ENCODE measurements at places on chromosomes 7 and 10.
A peak's percentile ranks its signal among the peaks of the same experiment; 100 is the strongest.

GRCh38 chr7:44077681-44078091 is 4.6 kb downstream of the POLM start:
- DNase-seq = no peak

DNA sequence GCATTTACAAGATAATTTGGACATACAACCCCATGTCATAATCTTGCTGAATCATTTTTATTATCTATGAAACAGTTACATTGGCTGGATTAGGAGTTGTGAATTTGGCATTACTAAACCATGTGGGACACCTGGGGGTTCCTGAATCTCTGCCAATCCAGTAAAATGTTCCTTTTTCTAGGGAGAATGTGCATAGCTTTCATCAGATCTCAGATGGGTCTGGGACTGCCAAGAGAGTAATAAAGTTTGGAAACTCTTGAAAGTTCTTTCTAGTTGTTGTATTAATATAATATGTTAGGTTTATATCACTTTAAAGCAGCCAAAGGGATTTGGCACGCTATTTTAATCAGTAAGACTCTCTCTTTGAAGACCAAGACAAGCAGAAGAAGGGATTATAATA is 62.7 kb downstream of the SEMA3E start:
- no peak for DNase-seq

GRCh38 chr10:1529806-1530413 is 207.4 kb downstream of the ADARB2 start:
- DNase-seq = no peak

DNA sequence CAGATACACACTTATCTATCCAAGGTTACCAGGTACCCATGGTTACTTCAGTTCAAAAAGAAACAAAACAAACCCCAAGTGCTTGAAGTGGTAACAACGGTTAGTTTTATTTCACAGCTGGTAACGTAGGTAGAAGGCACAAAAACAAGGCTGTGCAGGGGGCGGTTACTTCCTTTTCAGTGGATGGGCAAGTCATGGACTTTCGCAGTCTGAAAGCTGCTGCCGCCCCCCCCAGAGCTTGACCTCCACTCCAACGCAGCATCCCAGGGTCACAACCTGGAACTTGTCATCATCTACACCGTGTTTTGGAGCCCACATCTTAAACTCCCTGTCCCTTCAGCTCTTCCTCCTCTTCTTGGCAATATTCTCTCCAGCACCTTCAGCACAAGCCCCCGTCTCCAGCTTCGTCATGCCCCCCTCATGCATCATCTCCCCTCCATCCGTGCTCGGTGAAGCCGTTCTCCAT is 181.2 kb upstream of the ITGB1 start:
- DNase-seq = no peak

DNA sequence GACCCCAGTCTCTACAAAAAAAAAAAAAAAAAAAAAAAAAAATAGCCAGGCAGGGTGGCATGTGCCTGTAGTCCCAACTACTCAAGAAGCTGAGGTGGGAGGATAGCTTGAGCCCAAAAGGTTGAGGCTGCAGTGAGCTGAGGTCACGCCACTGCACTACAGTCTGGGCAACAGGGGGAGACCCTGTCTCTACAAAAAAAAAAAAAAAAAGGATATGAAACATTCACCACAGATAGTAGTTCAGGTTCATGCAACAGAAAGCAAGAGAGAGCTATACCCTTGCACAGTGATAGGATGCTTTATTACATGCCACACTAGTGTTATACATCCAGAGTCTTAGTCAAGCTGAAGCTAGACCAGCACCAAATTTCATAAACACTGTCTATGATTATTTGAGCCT is 148.4 kb upstream of the KAT6B start:
- no peak for DNase-seq

- no peak for DNase-seq
These were observed 5.0 kb upstream of the TNS3 start for GRCh38 chr7:47586925-47587324.

DNA sequence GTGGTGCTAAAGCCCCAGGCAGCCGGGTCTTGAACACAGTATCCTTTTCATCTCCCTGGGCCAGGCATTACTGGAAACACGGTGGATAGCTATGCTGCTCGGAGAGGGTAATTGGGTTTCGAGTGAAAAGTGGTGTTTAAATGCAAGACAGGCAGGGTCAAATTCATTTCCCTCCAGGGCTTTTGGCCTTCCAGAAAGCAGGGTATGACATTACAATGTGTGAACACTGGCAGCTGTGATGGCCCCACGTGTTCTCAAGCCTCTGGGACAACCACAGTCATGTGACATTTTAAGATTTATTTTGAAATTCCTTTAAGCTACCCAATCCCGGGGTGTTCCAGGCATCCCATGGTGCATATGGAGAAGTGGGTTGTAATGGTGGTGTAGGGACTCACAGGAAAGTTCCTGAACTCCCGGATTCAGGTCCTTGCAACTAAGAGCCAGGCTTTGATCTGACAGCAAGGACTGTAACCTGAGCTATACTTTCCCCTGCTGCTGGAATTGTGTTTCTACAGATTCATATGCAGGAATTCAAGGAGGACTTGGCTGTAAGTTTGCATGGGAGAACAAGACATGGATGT is 46.8 kb downstream of the INSYN2A start:
- DNase-seq = peak; percentile 16

DNA sequence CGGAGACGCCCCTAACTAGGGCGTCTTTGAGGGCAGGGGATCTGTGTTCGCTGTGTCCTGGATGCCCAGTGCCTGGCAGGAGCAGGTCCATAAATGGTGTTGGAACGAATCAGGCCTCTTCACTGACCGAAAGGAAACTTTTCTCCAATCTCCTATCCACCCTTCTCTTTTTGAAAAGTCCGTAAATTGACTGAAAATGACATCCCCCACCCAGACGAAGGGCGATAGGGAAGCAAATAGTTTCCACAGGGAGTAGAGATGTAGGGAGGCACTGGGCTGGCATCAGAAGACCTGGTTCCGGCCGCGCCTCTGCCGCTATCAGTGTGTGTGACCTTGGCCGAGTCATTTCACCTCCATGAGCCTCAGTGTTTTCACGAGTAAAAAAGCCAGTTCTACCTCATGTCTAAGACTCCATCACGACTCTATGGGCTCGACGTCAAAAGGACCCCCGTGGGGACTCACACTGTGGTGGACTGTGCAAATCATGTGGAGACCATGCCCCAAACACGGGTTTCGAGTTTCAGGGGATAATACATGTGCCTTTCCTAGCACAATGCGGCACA is 497 bp upstream of the RAB11FIP2 start:
- DNase-seq = no peak

GRCh38 chr7:90621747-90622140 is 25.6 kb downstream of the CDK14 start:
- DNase-seq = no peak

- no peak for DNase-seq
These were observed 119.6 kb downstream of the KLF6 start for GRCh38 chr10:3665316-3665908.

- DNase-seq = no peak
These were observed 788 bp downstream of the AKAP9 start for GRCh38 chr7:91941450-91941849.

DNA sequence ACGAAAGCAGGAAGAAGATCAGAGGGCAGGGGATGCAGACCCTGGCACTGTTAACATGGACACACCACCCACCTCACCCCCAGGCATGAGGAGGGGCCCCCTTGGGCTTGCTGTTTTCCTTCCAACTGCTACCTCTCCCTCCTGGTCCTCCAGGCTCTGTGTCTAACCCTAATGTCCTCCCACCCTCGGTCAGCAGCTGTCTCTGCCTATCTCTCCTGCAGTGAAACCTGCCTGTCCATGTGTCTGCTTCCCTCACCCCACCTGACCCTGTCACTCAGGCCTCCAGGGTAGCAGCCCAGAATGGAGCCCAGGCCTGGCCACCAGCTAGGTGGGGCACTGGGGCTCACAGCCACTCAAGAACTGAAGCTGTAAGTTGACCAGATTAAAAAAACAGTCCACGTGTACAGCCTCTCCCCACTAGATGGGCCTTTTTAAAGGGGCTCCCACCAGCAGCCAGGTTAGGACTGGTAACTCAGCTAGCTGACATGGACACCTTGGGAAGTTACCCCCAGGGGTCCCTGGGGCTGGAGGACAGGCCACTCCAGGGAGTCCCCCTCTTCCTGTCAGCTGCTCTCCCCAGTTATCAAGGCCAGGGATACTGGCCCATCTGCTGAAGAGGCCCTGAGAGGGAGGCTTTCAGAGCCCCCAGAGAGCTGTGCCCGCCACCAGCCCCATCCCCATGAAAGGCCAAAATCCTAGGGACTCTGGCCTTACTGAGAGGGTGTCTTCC is 1.5 kb downstream of the SMARCD3 start:
- no peak for DNase-seq

DNA sequence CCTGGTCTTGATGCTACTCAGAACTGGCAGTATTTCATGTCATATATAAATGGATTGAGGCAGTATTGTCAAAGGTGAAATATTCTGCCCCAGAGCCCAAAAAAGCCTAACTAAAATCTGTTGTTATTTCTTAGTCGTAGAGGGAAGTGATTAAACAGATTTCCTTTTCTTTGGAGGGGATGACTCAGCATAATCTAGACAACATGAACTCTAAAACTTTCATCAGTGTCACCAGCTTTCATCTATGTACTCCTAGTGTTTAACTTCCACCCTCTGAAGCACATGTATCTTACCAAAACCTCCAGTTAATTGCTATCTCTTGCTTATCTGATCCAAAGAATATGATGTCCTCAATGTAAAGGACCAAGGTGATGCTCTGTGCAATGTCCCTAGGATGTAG is 97.1 kb upstream of the ARID5B start:
- no peak for DNase-seq

DNA sequence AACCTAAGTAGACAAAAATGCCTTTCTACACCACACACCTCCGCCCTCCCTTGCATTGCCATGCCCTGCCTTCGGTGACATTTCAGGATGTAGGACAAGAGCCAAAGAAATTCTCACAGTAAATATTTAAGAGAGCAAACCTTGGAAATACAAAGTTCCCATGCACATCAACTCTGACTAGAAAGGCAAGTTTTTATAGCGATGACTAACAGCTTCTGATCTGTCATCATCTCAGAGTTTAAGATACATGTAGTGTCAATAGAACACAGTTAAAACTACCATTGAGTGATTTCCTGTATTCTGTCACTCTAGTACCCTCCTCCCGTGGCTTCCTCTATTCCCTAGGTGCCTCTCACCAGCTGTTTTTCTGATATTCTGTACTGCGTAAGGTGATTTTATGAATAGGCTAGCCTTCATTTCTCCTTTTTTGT is 20.7 kb downstream of the SLC16A9 start:
- no peak for DNase-seq

GRCh38 chr10:60901561-60902235 is 42.3 kb downstream of the RHOBTB1 start:
- DNase-seq = no peak

DNA sequence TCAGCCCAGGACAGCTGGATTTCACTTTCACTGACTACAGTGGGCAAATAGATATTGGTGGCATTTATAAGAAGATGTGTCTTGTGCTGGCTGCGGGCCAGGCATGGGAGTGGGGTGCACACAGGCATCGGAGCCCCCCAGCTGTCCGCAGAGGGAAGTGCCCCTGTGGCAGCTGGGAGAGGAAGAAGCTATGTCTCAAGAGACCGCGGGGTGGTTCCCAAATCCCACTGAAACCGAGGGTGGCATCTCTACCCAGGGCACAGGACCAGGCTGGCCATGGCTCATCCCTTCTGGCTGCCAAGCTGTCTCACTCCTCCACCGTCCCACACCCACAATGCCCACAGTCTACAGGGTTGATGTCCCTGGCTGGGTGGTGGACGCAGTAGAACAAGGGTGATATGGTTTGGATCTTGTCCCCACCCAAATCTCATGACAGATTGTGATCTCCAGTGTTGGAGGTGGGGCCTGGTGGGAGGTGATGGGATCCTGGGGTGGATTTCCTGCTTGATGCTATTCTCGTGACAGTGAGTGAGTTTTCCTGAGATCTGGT is 94.8 kb downstream of the TCERG1L start:
- DNase-seq = no peak

- no peak for DNase-seq
These were observed 364.3 kb upstream of the ANKRD30A start for GRCh38 chr10:36761121-36761520.
